ENCODE measurements at places on chromosomes 1 and 21. TPM values are rescaled to one million over a fixed set of nuclear protein-coding genes. Genes with fewer than 3 reads are reported as not detected.

DNASE2B gene
- 0.14 TPM for polyA plus RNA-seq

GRCh38 chr1:114588196-114588689 lies 6.8 kb upstream of the BCAS2 start:
- DNase-seq: no peak

KRTAP19-8 gene
- not detected for polyA plus RNA-seq

GRCh38 chr1:40783001-40783905 lies at the start of gene KCNQ4:
Gene KCNQ4 (plus strand): TSS chr1:40783787. CDS start chr1:40784094, 307 bp downstream.
- peak; percentile 69 for DNase-seq

DNA sequence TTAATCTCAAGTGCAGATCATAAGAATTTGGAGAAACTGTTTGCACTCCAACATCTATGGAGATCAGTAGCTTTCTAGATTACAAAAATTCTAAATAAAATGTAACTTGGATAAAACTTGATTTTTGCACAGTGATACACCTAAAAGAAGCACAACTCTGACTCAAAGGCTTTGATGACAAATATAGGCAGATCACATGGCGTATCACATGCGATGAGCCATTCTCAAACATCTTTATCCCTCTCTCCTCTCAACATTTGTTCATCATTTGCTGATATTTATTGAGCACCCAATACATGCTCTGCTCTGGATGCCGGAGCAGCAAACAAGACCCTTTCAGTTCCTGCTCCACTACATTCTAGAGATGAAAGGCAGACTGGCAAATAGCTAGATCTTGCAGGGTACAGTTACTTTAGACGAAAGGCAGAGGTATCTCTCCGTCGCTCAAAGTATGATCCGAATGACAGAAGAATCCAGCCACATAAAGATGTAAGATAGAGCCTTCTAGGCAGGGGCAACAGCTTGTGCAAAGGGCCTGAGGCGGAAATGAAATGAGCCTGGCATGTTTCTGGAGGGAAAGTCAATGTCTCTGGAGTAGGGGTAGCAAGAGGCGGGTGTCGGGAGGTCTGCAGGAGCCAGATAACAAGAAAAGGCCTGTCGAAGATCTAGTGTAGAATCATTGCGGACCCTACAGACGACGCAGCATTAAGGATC lies 145.8 kb upstream of the ERRFI1 start:
- no peak for DNase-seq

- no peak for DNase-seq
These were observed 796.3 kb downstream of the LRRIQ3 start for GRCh38 chr1:73401666-73402065.

SSBP3 gene
- polyA plus RNA-seq: 46.7 TPM
